HepG2 (cell line): ENCODE measurements at places on chromosomes 1 and 21. TPM values are rescaled to one million over a fixed set of nuclear protein-coding genes. Genes with fewer than 3 reads are reported as not detected.

The ITGB2 gene
- 1.6 and 4.2 TPM in 2 replicates for total RNA-seq

GRCh38 chr1:235207209-235207565 is 46.1 kb upstream of the RBM34 start:
- no peaks in the 10 kb centered on the region for H3K27me3 ChIP-seq
- DNase-seq, result no peak
- no peaks in the 10 kb centered on the region for H3K4me1 ChIP-seq

The SERTAD4 gene
- total RNA-seq, result not detected in 2 replicates

- H3K36me3 ChIP-seq, result no peaks in the 10 kb centered on the region
- DNase-seq, result no peak
- H3K4me1 ChIP-seq, result no peaks in the 10 kb centered on the region
- no peak overlapping the region for H3K4me3 ChIP-seq
Measured at GRCh38 chr1:203039609-203040512, 13.6 kb downstream of the PPFIA4 start.

- H3K36me3 ChIP-seq, result peaks cover 67% of the 10 kb centered on the region
- H3K27me3 ChIP-seq, result no peaks in the 10 kb centered on the region
- no peak overlapping the region for H3K27ac ChIP-seq
- no peak for DNase-seq
- peaks cover 11% of the 10 kb centered on the region for H3K4me1 ChIP-seq
Measured at GRCh38 chr21:46219591-46220239, 8.9 kb downstream of the LSS start.

The PI4KB gene
- 18.6 and 19.5 TPM in 2 replicates for total RNA-seq

The UMODL1 gene
- total RNA-seq, result not detected in 2 replicates

- no peak overlapping the region for H3K4me3 ChIP-seq
- no peaks in the 10 kb centered on the region for H3K27me3 ChIP-seq
- no peaks in the 10 kb centered on the region for H3K4me1 ChIP-seq
- no peaks in the 10 kb centered on the region for H3K36me3 ChIP-seq
- no peak for DNase-seq
Measured at GRCh38 chr1:73755649-73756048, 442.3 kb downstream of the LRRIQ3 start.
